Stimulated activated CD4-positive, alpha-beta T cell treated with anti-CD3 and anti-CD28 coated beads, TNF-alpha, amount 100 ng/mL, for 1 hour (primary cell): ENCODE measurements at places on chromosomes 4 and X.

DNA sequence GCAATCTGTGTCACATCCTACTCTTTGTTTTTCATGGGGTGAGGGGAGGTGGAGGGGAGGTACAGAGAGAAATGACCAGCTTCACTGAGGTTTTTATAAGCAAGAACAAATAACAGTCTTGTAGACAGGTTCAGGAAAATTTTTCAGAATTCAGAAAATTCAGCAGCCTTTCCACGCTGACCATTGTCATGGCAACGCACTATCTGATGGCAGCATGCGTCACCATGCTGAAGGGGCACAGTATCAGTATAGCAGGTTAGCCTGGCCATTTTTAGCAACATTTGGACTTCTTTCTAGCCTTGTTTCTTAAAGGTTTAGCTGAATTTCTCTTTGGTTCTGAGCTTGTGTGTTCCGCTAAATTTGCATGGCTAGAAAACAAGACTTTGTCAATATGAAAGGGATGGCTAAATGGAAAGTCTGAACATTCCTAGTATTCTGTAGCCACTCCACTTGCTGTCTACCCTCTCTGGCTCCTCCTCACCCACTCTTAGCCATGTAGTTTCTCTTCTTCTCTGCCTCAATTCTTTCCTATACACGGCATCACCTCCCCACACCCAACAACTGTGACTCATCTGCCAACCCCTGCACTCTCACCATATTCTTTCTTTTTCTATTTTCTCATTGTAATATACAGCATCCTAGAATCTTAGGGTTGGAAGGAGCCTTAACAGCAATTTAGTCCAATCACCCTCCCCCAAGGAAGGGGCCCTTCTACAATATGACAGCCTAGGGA is 42.7 kb upstream of the CITED1 start:
- DNase-seq: no peak

DNA sequence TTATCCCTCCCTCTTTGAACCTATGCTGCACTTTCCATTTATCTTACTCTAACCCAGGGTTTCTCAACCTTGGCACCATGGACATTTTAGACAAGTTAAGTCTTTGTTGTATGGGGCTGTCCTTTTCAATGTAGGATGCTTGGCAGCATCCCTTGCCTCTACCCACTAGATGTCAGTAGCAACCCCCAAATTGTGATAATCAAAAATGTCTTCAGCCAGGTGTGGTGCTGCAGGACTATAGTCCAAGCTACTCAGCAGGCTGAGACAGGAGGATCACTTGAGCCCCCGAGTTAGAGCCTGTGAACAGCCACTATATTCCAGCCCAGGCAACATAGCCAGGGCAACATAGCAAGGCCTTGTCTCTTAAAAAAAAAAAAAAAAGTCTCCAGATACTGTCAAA is 7.0 kb downstream of the LRCH2 start:
- no peak for DNase-seq

GRCh38 chr4:137610960-137611359 is 78.7 kb upstream of the PCDH18 start:
- no peak for DNase-seq

DNA sequence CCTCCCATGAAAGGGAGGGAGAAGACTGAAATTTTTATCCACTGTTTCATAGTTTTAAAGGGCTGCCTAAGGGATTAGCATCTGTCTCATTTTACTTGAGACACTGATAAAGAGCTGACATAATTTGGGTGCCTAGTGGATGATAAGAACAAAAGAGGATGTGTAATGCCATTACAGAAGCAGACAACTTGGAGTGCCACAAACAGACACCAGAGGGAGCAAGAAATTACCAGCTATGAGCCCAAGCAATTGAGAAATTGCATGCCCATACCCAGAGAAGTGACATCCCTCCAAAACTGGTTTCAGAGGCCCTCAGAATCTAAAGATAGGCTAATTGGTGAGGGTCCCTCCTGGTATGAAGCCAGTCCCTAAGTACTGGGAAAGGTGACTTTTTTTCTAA is 38.5 kb upstream of the POU3F4 start:
- DNase-seq: no peak

DNA sequence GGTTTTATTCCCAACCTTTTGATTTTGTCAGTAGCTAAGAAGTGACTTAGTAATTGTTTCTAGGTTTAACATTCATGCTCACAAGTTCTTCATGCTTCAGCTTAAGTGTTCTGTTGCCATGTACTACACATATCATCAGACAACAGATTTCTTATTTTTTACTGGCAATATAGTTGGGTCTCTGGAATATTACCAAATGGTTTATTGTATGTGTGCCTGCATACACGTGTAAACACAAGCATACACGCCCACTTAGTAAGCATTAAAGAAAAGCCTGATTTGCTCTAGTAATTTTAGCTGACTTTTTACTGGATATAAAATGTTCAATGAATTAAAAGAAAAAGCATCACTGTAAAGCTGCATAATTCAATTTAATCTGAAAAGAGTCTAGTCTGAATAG is 199.8 kb downstream of the CAMK2D start:
- DNase-seq: no peak

DNA sequence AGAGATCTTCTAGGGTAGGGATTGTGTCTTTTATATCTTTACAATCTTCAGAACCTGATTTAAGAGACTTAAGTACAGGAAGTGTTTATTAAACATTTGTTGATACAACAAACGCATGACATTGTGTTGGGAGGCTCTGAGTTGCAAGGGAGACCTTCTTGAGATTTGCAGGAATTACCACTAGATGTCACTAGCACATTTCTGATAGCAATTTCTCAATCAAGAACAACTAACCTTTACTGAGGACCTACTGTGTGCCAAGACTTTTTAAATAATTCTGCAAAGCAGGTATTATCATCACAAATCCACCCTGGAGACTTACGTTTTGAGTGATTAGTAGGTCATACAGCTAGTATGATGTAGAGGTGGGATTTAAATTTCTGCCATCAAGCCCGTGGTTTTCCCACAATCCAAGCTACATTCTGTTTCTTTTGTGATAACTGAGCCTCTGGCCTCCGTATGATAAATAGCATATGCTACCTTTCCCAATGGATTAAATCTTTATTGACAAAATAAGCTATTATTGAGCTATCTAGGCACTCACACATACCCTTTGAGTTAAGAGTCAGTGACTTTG is 986.0 kb downstream of the CCSER1 start:
- no peak for DNase-seq

GRCh38 chr4:54484383-54484782 is 173.4 kb upstream of the KIT start:
- no peak for DNase-seq

DNA sequence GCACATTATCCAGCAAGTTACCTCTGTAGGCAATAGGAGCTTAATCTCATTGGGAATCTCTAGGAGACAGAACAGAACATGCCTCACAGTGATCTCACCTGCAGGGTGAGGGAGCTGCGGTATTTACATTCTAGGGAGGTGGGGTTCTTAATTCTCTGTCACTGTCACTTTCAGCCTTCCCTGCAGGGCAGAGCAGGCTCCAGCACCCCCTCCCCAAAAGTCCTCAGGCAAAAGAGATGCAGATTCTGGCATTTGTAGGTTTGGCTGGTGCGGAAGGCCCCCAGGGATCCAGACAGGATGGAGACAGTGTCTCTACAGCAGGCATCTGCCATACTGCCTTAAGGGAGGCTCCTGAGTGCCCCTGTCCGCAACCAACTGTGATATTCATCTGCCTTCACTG is 166.4 kb upstream of the ATP6AP2 start:
- DNase-seq: no peak

DNA sequence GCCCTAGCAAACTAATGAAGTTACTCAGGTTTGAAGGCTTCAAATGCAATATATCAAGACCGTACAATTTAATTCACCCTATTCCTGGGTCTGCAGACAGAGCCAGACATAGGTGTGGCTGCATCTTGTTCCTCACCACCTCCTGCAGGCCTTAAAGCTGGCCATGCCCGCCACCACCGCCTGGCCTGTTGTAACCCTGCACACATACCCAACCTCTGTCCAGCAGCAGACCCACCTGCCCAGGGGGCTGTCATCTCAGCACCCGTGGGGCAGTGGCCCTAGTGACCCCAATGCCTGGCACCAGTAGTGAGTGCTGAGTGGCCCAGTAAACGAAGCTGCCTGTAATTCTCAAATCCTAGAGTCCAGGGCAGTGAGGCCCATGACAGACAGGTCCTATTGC is 40.7 kb downstream of the ZBTB49 start:
- no peak for DNase-seq

- no peak for DNase-seq
These were observed 6.4 kb downstream of the ACE2 start for GRCh38 chrX:15594371-15594770.

GRCh38 chr4:15963576-15963975 is 601 bp upstream of the FGFBP2 start:
- no peak for DNase-seq
